NCI-H524 (cell line): ENCODE measurements at places on chromosomes 7 and 10.

GRCh38 chr7:116730097-116731022 lies 58.4 kb downstream of the MET start:
- no peak for DNase-seq

DNA sequence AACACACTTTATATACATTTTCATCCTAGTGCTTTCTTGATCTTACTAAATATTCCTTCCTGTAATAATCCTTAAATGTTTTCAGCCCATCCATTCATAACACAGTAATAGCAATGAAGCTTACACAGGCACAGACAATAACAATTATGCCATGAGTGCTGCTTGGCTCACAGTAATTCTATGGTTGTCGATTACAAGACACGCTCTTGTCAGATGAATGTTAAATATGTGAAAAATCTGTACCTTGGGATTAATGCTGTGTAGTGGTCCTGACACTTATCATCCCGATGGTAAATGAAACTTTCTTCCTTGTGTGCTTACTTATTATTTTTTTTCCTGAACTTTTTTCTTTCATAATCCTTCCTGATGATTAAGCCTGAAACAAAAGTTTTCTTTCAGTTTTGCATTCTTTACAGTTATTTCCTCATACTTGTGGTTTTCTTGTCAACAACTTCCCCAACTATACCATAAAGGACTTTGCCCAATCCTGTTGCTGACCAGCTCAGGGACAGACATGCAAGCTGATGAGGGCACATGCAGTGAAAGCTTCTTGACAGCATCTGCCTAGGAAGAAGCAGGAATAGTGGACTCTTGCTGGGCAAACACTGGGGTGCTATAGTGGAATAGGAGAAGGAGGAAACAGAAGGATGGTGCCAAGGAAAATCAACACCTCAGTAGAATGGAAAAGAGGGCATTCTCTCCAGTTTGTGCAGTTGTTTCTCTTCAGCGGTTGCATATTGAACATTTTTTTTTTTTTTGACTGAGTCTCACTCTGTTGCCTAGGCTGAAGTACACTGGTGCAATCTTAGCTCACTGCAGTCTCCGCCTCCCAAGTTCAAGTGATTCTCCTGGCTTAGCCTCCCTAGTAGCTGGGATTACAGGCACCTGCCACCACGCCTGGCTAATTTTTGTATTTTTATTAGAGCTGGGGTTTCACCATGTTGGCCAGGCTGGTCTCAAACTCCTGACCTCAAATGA lies 6.7 kb upstream of the MGAM2 start:
- no peak for DNase-seq

DNA sequence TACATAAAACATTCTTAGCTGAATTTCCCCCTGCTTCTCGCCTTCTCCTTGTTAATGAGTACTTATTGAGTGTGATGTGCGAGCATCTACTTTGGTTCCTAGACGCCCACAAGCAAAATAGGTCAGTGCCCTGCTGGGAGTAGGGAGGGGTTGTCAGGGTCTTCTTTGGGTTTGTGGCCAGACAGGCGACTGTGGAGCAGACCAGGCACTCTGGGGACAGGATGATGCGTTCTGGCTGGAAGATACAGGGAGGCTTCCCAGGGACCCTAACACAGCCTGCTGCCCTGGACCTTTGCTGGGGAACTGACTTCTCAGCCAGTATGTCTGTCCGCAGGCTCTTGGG lies 227.2 kb downstream of the CUX1 start:
- no peak for DNase-seq

- DNase-seq = no peak
These were observed 160.5 kb upstream of the PRSS58 start for GRCh38 chr7:142418326-142418725.

- DNase-seq = no peak
These were observed 52.5 kb upstream of the CAMK2B start for GRCh38 chr7:44377681-44378421.

GRCh38 chr10:21926949-21927348 lies 76.6 kb downstream of the DNAJC1 start:
- no peak for DNase-seq

- DNase-seq = no peak
These were observed 105.1 kb upstream of the TCF7L2 start for GRCh38 chr10:112844681-112845544.

DNA sequence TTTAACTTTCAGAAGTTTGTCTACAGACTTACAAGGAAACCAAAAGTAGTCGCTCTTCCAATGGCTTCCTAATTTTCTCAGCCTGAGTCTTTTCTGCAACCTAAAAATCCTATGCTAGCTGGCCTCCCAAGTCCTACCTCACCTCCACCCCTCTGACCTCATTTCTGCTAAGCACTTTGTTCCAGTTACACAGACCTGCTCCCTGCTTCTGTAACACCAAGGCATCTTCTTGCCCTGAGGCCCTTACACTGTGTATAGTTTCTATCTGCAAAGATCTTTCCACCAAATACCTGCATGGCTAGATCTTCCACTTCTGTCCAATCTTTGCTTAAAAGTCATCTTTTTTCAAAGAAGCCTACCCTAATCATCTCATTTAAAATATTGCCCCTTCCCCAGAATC lies 1.9 kb upstream of the SNX13 start:
- no peak for DNase-seq

DNA sequence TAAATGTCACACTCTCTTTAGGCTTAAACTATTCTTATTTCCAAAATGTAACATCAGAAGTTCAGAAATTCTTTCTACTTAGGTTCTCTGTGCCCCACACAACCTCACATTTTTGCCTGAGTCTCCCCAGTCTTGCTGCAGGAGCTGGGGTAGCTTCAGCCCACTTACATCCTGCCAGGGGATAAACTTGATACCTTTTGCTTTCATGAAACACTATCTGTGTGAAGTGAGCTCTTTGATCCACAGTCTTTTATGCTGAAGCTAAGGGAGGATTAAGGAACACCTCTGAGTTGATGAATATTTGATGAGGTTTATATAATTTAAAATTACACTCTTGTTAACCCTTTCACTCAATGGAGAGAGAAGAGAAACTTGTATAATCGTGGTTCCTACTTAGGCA lies 341.0 kb downstream of the AUTS2 start:
- DNase-seq = no peak

DNA sequence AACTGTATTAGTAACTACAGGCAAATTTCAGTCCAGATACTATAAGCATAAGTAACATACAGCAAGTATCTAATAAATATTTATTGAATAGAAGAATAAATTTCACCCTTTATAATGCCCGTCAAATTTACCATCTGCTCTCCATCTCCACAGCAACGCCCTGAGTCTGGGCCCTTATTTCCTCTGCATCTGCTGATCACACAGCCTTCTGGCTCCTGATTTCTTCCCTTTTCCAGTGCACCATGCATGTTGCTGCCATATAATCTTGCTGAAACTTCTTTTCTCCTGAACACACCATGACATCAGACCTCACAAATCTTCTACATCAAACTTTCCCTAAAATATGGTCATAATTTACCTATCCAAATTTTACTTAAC lies 15.4 kb downstream of the HYCC1 start:
- peak; percentile 52 for DNase-seq

- DNase-seq = no peak
These were observed 13.9 kb upstream of the DNAJC1 start for GRCh38 chr10:22017283-22018020.
